ENCODE measurements at places on chromosomes 11 and 22. TPM values are rescaled to one million over a fixed set of nuclear protein-coding genes. Genes with fewer than 3 reads are reported as not detected.

Gene RTN4R
- 14.7 TPM for total RNA-seq

Gene ZNF202
- 24.7 TPM for total RNA-seq

Gene TPBGL
- not detected for total RNA-seq

Gene OR52I1
- not detected for total RNA-seq

Gene PIWIL4
- total RNA-seq: 13.8 TPM

Measured in parietal lobe (tissue), 2 donors.